HCT116 (cell line): ENCODE measurements at places on chromosomes 5 and 9. TPM values are rescaled to one million over a fixed set of nuclear protein-coding genes. Genes with fewer than 3 reads are reported as not detected.

Gene BARHL1
- not detected for total RNA-seq

GRCh38 chr5:60886158-60886557 lies 42.1 kb upstream of the ELOVL7 start:
- DNase-seq, result no peak

GRCh38 chr9:98656511-98656910 lies 52.2 kb downstream of the GABBR2 start:
- no peak for DNase-seq

- no peak for DNase-seq
Measured at GRCh38 chr9:135224921-135225541, 137.6 kb downstream of the OLFM1 start.

Gene VAV2
- 33.2 TPM for total RNA-seq

- DNase-seq, result no peak
Measured at GRCh38 chr5:93578813-93579691, 2.0 kb downstream of the NR2F1-AS1 start.

DNA sequence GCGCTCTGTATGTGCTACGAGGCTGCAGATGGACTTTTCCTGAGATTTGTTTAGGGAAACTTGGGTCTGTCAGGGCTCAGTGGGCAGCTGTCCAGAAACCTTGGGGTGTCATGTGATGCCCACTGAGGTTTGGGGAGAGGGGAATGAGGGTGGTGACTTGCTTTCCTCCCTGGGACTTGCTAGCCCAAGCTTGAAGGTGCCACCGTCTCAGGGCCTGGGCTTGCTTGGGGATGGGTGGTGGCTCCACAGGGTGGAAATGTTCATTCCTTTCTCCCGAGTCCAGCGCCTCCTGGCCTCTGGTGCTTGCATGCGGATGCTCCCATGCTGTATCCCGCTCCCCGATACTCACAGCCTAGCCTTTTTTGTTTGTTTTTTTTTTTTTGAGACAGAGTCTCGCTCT lies 33.3 kb downstream of the ZNF618 start:
- no peak for DNase-seq

Gene CCDC69
- total RNA-seq, result 4.3 TPM

DNA sequence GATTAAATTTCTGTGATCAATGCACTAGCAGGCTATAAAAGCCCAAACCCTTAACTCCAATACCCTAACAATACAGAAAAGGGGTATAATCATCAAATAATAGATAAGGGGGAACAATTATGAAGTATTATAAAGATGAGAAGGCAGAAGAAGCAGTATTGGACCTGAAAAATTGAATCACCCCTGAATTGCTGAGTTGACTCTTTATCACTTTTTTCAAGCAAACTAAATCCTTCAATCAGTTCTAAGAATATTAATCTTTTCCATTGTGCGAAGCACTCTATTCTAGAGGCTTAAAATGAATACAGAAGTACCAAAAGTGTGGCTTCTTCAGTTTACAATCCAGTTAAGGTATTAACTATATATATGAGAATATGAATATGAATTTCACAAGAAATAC lies 120.7 kb downstream of the RNF180 start:
- no peak for DNase-seq

DNA sequence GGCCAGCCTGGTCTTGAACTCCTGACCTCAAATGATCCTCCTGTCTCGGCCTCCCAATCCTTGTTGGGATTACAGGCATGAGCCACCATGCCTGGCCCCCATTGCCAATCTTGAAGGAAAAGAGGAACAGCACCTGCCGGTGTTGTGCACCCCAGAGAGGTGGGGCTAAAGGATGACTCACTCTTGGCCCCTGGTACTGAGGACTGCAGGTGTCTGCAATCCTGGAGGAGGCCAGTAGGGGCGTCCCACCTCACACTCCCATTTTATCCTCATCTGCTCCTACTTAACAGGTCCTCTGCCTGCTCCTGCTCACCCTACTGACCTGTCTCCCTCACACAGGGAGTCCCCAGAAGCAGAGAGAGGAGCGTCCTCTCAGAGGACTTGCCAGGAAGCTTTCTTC lies 390.4 kb downstream of the ARHGEF28 start:
- DNase-seq, result peak; percentile 27

DNA sequence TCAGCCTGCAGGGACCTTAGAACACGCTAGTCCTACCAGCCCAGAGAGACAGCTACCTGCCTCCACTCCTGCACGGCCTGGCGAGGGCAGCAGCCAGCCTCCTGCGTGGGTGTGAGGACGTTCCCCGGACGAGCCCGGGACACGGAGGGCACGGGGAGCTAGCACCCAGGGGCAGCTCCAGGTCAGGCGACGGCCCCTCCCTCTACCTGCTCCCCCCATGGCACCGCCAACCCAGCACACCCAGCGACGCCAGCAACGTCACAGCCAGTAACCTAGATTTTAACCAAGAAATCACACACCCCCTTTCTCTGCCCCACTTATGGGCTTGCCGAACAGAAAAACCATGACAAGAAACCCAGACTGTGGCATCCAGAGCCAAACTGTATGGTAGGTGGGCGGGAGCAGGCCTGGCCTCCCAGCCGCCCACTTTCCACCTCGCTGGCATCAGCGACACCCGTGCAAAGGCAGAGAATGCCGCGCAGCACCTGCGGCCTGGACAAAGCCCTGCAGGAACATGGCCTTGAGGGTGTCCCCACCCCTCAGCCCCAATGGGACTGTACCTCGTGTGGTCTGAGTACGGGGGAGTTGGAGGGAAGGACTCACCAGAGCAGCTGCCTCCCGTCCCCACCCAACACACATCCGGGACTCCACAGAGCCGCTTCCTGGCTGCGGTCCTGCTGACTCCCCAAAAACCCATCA lies 47.9 kb downstream of the NACC2 start:
- no peak for DNase-seq

GRCh38 chr5:179762079-179762780 lies 29.6 kb downstream of the MAML1 start:
- no peak for DNase-seq

- no peak for DNase-seq
Measured at GRCh38 chr9:121220996-121221663, 19.5 kb upstream of the RAB14 start.

Gene GABRB2
- not detected for total RNA-seq

DNA sequence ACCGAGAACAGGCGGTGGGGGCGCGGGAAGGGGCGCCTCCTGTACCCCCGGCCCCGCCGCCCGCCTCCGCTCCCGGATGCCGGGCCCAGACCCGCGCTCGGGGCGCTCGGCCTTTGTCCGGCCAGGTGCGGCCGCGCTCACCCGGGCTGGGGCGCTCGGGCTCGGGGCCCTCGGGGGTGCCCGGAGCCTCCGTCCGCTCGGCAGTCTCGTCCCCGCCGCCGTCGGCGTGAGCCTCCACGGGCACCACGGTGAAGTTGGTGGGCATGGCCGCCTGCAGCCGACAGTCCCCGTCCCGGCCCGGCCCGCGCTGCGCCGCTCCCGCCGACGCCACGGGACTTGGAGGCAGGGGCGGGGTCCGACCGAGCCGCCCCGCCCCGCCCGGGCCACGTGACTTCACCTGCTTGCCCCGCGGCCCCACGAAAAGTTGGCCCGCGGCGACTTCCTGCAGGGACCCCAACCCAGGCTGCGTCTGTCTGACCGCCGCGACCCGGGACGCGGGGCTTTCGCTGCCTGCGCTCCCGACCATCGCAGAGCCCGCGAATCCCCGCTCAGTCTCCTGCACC lies at the start of gene SLC12A7:
SLC12A7 (minus strand) TSS at position 337 of the 563 bp plus-strand sequence; CDS start at position 265, 72 bp downstream.
- DNase-seq, result no peak

DNA sequence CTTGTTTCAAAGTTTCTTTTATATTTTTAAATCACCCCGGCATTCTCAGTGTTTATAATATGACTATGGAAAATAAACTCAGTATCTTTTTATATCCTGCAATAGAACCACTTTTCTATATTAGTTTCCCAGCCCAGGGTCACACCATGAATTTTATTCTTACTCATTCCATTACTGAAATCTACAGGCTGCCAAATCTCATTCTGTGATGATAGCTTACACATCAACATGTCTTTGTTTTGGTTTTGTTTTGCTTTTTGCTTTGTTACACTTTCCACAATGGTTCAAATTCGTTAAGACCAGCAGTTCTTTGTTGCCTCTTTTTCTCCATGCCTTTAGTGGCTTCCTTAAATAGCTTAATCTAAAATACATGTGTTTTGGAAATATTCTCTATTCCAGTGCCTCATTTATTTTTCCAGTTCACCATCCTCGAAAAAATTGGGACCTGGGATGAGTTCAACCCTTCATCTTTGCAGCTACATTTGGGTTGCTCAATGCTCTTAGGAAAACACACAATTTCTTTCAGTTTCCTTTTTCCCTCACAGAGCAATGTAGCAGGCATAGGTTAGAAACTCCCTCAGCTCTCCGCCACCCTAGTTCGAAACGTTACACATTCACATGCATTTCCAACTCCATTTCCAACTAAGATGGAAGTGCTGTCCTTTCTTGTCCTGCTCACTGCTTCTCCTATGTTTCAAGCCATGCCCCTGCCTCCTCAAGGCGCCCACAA lies 1146.3 kb downstream of the MAT2B start:
- DNase-seq, result no peak

Gene PDE4D
- 1.1 TPM for total RNA-seq

DNA sequence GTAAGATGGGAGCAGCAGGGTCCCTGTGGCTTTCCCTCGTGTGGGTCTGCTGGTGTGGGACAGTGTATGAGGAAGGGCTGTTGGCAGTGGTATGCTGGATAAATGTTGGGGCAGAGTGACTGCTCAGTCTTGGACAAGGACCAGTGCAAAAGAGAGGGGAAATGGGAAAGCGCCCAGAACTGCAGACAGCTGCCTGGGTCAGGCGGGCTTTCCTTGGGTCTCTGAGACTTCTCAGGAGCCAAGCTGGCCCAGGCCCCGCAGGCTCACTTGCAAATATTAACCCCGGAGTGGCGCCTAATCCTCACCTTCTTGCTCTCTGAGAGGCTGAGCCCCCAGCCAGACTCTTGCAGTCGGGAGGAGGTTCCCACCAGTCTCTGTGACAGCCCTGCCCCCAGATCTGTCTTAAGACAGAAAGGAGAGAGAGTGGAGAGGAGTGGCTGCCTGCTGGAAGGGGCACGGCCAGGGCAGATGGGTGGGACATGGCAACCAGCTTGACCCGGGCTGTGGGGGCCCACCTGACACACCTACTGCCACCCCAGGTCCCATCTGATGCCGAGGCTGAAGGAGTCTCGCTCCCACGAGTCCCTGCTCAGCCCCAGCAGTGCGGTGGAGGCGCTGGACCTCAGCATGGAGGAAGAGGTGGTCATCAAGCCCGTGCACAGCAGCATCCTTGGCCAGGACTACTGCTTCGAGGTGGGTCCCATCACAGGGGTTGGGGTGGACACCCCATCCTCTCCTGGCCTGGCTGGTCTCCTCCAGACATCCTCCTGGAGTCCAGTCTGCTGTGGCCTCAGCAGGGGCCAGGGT lies 105.2 kb downstream of the DAB2IP start:
- DNase-seq, result no peak

- DNase-seq, result no peak
Measured at GRCh38 chr5:128466554-128466953, 71.5 kb downstream of the FBN2 start.

Gene SUB1
- total RNA-seq, result 216 TPM
